ENCODE measurements at places on chromosomes 5 and 9.

GRCh38 chr9:126752881-126753670 is 51.8 kb upstream of the ZBTB43 start:
- no peak for DNase-seq

DNA sequence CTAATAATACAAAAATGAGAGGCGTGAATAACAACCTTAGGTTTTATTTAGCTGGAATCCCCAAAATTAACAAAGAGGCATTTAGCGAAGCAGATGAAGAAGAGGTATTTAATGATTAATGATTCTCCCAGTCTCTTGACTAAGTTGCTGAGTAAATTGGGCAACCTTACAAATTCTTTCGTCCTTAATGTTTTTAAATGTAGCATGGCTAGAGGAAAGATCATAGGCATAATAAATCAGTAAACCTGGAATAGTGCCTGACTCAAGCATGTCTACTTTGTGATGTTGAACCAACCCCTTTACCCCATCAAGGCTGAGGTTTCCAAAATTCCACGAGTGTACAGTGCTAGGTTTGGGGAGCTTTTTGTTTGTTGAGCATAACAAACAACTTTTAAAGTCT is 7.9 kb downstream of the BHMT start:
- DNase-seq = no peak

DNA sequence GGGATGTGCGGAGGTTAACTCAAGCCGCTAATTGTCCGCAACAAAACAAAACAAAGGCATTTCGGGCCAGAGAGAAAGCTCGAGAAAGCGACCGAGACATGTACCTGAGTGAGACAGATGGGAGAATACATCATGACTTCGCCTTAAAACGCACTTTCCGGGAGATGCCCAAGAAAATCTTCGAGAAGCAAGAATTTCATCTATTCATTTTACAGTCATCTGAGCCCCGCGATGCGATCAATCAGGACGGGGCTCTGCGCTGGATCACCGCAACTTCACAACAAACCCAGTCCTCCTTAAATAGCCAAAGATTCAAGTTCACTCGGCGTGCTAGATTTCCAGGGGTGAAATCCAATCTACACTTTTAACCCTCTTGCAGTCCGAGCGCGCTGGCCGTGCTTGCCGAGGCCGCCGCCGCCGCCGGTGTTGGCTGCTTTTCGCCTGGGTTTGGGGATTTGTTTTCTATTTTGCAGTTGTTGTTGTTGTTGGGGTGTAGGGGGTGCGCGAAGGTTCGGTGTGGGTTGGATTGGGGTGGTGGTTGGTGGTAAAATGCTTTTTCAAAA is 482 bp downstream of the NFIB start:
- no peak for DNase-seq

- peak; percentile 47 for DNase-seq
Observed at GRCh38 chr5:65035211-65036206, 266.8 kb downstream of the CWC27 start.

DNA sequence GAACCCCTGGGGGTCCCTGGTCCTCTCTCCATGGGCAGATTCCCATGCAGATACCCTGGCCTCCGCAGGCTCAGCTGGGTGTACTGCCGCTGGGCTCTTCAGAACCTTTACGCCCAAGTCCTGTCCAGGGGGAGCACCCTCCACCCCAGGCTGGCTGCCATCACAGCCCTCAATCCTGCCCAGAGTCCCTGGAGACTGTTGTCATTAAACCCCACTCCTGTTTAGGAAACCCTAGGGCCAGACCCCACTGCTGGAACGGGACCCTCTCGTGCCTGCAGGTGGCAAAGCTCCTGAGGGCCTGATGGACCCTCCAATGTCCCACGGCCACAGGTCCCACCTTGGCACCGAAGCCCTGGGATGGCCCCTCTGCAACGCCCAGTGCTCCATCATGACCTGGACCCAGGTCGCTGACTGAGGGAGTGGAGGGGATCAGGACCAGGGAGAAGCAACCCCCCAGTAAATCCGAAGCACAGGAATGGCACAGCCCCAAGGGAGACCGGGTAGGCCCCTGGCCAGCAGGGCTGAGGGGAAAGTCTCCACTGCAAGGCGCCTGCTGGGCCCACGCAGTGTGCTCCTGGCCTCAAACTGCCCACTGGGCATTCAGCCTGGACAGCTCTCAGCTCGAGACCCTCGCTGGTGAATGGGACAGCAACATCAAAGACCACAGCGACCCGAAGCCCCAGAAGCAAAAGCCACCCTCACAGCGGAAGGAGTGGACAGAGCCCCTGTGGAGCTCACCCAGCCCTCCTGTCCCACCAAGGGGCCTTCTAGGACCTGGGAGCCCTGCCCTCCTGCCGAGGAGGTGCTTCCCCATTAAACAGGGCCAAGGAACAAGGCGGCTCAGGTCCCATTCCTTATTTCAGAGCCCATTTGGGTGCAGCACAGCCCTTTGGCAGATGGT is 8.3 kb downstream of the ZDHHC11B start:
- DNase-seq = no peak

DNA sequence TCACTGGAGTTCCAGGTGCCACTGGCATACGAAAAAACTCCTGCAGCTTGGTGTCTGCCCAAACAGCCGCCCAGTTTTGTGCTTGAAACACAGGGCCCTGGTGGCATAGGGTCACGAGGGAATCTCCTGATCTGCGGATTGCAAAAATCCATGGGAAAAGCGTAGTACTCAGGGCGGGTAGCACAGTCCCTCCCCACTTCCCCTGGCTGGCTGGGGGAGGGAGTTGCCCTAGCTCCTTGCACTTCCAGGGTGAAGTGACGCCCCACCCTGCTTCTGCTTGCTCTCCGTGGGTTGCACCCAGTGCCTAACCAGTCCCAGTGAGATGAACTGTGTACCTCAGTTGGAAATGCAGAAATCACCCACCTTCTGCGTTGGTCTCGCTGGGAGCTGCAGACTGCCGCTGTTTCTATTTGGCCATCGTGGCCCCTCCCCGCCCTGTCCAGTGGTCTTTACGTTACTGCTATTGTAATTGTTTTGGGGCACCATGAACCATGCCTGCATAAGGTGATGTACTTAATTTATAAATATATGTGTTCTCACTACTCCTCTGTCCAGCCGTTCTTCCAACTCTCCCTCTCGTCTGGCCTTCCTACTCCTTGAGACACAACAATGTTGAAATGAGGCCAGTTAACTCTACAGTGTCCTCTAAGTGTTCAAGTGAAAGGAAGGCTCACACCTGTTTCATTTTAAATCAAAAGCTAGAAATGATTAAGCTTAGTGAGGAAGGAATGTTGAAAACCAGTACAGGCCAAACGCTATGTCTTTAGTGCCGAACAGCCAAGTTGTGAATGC is 65.9 kb downstream of the CCDC171 start:
- no peak for DNase-seq

DNA sequence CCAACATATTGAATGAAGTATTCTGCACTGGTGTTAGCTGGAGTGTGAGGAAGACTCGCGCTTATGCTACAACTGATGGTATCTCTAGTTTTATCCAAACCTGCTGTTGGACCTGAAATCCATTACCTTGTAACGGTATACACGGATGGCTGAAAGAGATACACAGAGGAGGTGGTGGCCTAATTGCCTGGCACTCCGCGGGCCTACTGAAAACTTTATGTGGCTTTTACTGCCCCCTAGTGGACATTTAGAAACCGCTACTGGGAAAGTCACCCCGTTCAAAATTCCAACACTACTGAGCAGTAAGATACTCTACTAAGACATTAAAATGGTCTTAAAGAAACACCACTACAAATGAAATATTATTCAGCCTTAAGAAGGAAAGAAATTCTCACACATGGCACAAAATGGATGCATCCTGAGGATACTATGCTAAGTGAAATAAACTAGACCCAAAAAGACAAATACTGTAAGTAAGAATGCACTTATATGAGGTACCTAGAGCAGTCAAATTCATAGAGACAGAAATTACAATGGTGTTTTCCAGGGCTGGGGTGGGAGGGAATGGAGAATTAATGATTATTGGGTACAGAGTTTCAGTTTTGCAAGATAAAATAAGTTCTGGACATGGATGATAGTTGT is 100.4 kb downstream of the TTLL11 start:
- DNase-seq = peak; percentile 42

- DNase-seq = no peak
Observed at GRCh38 chr5:102758576-102758975, 3.5 kb downstream of the PAM start.

DNA sequence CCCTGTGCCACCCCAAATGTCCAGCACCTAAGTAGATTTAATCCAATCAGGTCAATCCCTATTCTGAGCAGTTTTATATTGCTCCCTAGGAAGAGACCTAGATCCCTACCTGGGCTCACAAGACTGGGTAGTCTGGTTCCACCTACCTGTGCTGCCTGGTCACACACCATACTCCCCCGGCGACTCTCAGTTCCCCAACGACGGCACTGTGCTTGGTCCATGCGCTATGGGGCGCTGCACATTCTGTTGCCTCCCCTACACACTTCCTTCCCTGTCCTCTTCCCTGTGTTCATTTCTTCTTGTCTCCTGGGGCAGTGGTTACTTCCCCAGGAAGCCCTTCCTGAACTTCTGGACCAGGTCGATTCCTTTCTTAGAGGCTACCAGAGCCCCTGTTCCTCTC is 109.9 kb upstream of the IL12B start:
- no peak for DNase-seq

DNA sequence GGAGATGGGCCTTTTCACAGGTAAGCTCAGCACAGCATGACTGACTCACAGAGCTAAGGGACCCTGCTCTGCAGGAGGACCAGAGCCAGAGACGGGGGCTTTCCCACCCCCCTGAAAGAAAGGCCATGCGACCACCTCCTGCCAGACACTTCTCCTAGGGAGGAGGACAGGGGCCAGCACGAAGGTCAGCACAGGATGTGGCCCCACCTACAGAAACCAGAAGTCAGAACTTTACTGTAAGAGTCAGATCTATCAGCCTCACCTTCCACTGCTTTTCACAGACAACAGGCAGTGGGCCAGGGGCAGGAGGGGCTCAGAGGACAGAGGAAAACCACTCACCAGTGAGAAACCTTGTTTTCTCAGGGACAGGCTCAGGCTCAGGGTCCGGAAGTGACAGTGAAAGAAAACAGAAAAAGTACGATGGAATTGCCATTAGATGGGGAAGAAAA is 37.9 kb downstream of the CCNJL start:
- no peak for DNase-seq

- no peak for DNase-seq
Observed at GRCh38 chr5:123755653-123756317, 243.8 kb downstream of the CSNK1G3 start.

GRCh38 chr5:31244921-31245320 is 51.4 kb downstream of the CDH6 start:
- no peak for DNase-seq

- no peak for DNase-seq
Observed at GRCh38 chr5:127396490-127397155, 106.0 kb downstream of the MEGF10 start.

- no peak for DNase-seq
Observed at GRCh38 chr5:170651604-170652277, 131.8 kb upstream of the GABRP start.

GRCh38 chr5:82365744-82366228 is 87.6 kb upstream of the RPS23 start:
- DNase-seq = peak; percentile 36

- no peak for DNase-seq
Observed at GRCh38 chr5:65359569-65359968, 122.2 kb downstream of the ADAMTS6 start.

- no peak for DNase-seq
Observed at GRCh38 chr9:93172666-93173364, 11.1 kb upstream of the WNK2 start.

- no peak for DNase-seq
Observed at GRCh38 chr9:77945798-77946197, 85.8 kb downstream of the GNAQ start.

DNA sequence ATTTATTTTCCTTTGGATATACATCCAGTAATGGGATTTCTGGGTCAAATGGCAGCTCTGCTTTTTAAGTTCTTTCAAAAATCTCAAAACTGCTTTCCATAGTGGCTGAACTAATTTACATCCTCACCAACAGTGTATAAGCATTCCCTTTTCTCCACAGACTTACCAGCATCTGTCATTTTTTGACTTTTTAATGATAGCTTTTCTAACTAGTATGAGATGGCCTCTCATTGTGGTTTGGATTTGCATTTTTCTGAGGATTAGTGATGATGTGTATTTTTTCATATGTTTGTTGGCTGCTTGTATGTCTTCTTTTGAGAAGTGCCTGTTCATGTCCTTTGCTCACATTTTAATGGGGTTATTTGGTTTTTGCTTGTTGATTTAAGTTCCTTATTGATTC is 90.0 kb upstream of the HMHB1 start:
- DNase-seq = no peak

DNA sequence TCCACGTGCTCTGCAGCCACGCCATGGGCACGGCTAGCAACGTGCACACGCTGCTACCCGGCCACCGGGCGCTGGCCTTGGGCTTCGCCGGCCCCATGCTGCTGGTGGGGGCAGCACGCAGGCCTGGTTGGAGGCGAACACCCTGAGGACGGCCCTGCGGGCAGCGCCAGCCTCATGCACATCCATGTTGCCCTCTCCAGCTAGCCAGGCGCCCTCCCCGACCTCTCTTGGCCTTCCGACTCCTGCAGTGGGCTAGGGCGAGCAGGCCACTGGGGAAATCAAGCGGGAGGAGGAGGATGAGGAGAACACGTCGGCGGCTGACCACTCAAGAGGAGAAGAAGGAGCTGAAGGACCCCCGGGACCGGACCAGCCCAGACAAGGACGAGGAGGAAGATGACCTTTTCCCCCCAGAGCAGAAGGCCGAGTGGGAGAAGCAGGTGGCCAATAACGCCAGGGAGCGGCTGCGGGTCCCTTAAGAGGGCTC is 73.3 kb downstream of the INSL6 start:
- DNase-seq = no peak

DNA sequence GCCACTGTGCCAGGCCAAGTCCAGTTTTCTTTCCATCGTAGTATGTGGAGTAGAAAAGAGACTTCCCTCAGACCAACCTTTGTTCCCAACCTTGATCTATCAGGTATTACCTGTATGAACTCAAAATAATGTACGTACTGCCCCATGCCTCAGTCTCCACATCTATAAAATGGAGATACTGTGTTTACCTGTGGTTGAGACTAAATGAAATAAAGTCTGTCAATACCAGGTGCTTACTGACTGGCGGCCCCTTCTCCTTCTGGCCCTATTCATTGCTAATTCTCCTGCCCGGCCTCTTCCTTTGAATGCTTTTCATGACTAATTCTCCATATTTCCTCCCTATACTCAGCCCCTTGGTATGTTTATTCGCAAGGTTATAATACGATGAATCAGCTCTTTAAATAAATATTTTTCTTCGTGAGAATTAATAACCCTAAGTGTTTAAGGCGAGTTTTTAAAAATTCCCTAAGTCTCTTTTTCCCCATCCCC is 89.6 kb upstream of the BASP1 start:
- DNase-seq = no peak
